Activated naive CD4-positive, alpha-beta T cell treated with Interleukin-2 at 50 U/mL for 16 hours (primary cell): ENCODE measurements at places on chromosomes 2 and 18.

GRCh38 chr2:128469875-128470274 lies 151.2 kb upstream of the HS6ST1 start:
- DNase-seq: no peak

DNA sequence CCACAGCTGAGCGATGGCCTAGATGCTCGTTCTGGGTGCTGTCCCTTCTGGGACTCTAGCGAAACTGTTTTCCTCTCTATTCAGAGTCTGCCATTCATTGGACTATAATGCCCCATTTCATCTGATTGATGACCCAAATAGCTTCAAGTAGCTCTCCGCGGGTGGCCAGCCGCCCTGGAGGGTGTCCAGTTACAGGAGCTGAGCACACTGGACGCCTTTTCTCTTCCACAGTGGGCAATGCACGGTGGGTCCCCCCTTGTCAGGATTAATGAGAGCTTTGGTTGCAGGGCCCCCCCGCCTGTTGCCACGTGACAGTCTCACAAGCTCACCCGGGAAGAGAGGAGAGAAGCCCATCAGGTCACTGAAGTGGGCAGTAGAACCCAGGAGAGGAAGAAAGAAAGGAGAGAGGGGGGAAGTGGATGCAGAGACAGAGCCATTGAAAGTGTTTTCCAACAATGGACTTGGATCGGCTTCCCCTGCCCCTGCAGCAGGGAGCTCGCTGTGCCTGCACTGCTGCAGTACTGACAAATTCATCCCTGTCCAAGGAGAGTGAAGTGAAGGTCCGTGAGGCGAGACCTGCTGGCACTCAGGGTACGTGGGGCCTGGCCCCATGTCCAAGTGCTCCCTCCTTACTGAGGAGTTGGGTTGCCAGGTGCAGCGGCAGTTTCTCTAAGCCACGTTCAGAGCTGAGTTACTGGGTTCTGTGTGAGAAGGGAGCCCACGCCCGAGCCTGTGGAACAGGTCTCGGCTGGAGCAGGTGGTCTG lies 44.8 kb downstream of the DIPK1C start:
- no peak for DNase-seq

- no peak for DNase-seq
Observed at GRCh38 chr2:11810237-11810977, 64.0 kb downstream of the LPIN1 start.

DNA sequence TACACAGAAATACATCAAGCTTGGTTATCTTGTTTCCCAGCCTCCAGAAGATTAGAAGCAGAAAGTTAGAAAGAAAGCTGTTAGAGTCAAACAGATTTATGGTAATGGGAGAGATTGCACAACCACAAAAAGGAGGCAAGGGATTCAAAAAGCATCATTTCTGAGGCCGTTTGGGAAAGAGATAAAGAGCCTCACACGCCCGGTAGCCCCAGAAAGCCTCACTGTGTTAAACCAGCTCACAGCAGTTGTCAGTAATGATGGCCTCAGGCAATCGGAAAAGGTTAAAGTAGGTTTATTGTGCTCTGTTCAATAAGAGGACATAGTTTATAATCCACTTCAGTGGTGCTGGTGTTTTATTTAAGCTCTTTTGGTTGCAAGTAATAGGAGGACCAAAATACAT lies 111.3 kb downstream of the DCC start:
- DNase-seq: no peak

GRCh38 chr2:37627710-37628109 lies 43.7 kb downstream of the CDC42EP3 start:
- DNase-seq: no peak

- no peak for DNase-seq
Observed at GRCh38 chr2:76501641-76502040, 790.9 kb upstream of the GCFC2 start.

- DNase-seq: no peak
Observed at GRCh38 chr2:221524158-221524557, 47.9 kb downstream of the EPHA4 start.

GRCh38 chr2:19812166-19812565 lies 89.6 kb downstream of the TTC32 start:
- no peak for DNase-seq

- peak; percentile 11 for DNase-seq
Observed at GRCh38 chr2:231926761-231927565, 767 bp upstream of the NPPC start.
